Stimulated activated CD8-positive, alpha-beta memory T cell treated with anti-CD3 and anti-CD28 coated beads, Interleukin-4, amount 100 ng/mL, for 1 hour (primary cell): ENCODE measurements at places on chromosomes 4 and X.

GRCh38 chr4:73434311-73434710, 1.7 kb upstream of the AFP start:
- DNase-seq = no peak

DNA sequence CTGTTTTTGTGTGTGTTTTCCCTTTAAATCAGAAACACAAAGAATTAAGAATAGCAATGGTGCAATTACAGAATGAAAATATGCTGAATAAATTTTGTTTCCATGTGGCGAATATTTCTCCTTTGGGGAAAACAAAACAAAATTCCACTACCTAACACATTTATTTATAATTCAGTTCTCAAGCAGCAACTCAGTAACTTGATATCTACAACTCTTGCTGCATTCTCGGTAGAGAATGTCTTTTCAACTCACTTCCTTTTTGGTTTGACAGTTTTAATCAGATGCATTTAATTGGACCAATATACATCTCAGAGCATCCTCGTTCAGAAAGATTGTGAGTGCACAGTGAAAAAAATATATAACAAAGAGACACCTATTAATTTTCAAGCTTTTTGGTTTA, 30.8 kb downstream of the ZNF827 start:
- DNase-seq = no peak

DNA sequence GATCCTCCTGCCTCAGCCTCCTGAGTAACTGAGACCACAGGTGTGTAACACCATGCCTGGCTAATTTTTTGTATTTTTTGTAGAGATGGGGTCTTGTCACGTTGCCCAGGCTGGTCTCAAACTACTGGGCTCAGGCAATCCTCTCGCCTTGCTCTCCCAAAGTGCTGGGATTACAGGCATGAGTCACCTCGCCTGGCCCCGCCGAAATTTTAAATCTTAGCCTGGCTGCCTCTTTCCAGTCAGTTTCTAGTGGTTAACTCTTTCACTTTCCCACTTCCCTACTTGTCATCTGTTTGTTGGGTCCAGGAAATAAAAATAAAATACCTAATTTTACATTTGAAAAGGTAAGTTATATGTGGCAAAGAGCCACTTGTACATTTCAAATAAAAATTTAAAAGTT, 62.4 kb downstream of the TMEM165 start:
- DNase-seq = no peak

DNA sequence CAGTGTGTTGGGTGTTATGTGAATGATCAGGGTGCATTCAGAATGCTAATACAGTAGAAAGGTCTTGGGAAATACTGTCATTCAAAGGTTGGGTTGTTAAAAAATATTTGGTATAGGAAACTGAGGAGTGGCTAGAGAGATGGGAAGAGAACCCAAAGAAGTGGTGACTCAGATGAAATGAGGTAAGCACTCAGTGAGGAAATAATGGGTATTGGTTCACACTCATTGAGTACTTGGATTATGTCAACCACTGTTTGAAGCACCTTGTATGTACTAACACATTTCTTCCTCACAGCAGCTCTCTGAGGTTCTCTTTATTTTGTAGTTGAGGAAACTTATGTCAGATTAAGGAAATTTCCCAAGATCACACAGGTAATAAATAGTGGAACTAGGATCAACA, 40.8 kb upstream of the NUDT6 start:
- no peak for DNase-seq

- no peak for DNase-seq
Measured at GRCh38 chr4:156556336-156556735, 415.3 kb downstream of the PDGFC start.

DNA sequence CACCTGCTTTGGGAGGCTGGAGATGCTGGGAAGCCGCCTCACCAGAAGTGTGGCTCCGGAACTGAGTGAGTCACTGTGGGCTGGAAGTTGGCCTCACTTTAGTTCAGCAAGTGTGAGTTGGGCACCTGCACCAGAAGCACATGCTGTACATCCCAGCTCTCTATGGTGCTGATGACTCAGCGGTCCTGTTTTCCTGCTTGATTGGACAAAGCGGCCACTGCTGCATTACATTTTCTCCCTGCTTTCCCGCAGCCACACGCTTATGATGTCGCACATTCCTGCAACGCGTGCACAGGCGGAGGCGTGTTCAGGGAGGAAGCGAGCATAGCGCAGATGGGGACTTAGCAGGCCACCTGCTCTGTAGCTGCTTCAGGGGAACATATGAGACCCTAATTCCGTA, 26.7 kb upstream of the CLDN34 start:
- DNase-seq = no peak

DNA sequence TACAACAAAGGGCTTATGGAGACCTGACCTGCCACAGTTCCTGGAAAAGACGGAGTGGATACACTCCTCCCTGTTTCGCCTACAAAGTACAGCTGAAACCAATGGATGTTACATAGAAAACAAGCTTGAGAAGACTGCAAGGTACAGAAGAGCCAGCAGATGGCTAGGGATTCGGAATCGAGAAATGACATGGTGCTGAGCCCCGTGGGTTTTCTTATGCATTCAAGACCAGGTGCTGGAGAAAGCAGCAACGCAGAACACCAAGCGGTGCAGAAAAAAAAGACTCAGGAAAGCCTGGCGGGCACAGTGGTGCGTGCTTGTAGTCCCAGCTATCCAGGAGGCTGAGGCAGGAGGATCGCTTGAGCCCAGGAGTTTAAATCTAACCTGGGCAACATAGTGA, 13.8 kb downstream of the TIMM17B start:
- DNase-seq = no peak

GRCh38 chr4:110452546-110452945, 23.4 kb upstream of the ENPEP start:
- no peak for DNase-seq

- no peak for DNase-seq
Measured at GRCh38 chr4:6221851-6222760, 21.8 kb upstream of the JAKMIP1 start.

DNA sequence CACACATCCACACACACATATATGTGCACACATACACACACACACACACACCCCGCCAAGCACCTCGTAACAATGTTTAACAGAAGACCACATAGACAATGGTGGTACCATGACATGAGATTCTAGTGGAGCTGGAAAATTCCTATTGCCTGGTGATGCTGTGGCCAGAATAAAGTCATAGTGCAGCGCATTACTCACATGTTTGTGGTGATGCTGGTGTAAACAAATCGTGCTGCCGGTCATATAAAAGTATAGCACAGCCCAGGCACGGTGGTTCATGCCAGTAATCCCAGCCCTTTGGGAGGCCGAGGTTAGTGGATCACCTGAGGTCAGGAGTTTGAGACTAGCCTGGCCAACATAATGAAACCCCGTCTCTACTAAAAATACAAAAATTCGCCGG, 275.2 kb downstream of the TRIML1 start:
- no peak for DNase-seq

GRCh38 chr4:54553001-54553400, 104.8 kb upstream of the KIT start:
- DNase-seq = no peak

GRCh38 chr4:14539246-14539645, 463.0 kb upstream of the CPEB2 start:
- no peak for DNase-seq

DNA sequence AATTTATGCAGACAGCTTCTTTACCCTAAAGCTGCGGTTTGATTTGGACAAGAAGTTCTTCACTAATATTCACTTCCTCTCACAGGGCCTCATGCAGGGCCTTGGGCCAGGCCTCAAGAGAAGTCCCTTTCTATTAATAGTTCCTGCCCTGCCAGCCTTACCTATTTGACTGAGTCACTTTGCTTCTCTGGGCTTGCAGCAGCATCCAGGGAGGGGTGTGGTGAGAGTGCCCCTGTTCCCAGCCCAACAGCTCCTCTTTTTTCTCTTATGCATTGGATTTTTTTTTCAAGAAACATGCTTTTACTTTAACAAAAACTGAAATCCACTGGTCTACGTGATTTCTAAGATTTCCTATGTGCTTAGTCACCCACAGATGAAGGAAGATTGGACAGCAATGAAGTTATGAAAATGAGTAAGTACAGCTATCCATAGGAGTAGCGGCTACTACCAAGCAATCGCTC, 26.7 kb downstream of the FAM156B start:
- no peak for DNase-seq

GRCh38 chr4:58274553-58274952, 1164.4 kb upstream of the IGFBP7 start:
- DNase-seq = no peak

DNA sequence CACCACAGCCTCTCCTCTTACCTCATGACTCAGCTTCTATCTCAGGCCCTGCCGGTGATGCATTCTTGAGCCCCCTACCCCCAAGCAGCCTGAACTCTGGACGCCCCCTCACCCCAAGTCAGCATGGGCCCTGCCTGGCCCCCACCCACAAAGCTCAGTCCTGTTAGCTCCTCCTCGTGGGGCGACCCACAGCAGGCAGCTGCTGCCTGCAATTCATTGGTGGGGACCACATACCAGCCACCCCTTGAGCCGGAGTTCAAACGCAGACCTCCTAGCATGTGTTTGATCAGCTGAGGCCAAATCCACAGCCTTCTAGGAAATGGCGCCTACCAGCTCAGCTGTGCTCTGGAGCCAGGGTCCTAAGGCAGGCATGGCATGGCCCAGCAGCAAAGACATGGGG, 111.8 kb downstream of the EFNB1 start:
- no peak for DNase-seq

DNA sequence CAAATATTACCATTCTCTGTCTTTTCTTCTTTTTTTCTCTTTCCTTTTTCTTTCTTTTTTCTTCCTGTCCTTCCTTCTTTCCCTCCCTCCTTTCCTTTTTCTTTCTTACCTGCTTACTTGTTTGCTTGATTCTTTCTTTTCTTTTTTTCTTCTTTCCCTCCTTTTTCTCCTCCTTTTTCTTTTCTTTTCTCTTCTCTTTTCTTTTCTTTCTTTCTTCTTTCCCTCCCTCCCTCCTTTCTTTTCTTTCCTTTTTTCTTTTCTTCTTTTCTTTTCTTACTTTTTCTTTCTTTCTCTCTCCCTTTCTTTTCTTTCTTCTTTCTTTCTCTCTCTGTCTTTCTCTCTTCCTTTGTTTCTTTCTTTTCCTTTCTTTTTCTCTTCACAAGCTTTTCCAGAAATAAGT, 697.4 kb upstream of the ADGRL3 start:
- no peak for DNase-seq

- no peak for DNase-seq
Measured at GRCh38 chrX:50111742-50112141, 89.1 kb downstream of the AKAP4 start.

DNA sequence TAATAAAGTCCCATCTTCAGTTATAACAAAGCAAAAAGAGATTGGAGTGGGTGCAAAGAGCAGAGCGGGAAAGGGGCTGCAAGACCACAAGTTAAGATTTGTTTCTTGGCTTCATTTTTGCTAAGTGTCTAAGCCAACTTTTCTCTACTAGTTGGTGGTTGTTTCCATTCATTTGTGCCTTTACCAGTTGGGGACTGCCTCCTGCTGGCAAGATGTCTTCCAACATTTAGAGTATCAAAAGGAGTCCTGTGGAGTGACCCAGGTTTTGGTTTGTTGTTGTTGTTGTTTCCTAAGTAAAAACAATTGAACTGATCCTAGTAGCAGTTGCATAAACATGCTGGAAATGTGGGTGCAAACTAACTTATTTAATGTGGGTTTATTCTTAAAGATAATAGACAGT, 121.1 kb downstream of the SPATA18 start:
- no peak for DNase-seq

- no peak for DNase-seq
Measured at GRCh38 chrX:139201924-139202323, 328.6 kb upstream of the F9 start.

DNA sequence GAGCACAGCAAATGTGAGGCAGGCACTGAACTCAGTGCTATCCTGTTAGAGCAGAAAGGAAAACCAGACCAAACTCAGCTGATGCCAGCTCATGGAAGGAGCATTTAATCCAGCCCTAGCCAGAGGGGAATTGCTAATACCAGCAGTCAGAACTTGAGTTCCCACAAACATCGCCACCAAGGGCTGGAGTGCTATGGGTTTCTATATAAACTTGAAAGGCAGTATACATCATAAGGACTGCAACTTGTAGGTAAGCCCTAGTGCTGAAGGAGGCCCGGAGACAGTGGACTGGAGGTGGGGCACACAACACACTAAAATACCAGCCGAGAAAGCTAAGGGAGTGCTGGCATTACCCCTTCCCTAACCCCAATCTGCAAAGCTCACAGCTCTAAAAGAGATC, 440.2 kb downstream of the PRR32 start:
- no peak for DNase-seq

DNA sequence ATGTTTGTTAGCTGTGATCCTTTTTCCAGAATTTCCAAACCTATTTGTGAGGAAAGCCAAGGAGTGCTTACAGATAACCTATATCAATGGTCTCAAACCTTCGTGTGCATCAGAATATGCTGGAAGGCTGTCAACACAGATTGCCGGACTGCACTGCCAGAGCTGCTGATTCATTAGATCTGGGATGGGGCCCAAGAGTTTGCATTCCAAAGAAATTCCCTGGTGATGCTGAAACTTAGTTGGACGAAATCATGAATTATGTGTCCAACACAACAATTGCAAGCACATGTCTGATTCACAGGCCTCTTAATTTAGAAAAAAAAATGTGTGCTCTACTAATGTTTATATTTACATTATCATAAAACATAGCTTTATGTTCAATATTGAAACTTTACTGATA, 544.0 kb upstream of the AMOT start:
- DNase-seq = no peak

DNA sequence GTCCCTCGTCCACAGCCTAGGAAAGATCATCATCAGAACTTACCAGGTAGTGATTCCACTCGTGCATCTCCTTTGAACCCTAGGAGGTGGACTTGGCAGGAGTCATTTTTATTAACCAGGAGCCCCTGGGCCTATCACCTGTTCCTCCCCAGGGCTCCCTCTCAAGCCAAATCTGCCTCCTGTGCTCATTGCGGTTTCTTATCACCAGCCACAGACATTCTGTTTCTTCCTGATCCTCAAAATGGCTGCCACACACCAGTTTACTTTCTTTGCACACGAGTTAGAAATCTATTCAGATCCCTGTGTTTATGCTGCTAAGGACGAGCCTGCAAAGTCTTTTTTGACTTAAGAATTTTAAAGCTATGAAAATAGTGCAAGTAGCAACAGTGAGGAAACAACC, 354.5 kb upstream of the BOD1L1 start:
- DNase-seq = no peak

DNA sequence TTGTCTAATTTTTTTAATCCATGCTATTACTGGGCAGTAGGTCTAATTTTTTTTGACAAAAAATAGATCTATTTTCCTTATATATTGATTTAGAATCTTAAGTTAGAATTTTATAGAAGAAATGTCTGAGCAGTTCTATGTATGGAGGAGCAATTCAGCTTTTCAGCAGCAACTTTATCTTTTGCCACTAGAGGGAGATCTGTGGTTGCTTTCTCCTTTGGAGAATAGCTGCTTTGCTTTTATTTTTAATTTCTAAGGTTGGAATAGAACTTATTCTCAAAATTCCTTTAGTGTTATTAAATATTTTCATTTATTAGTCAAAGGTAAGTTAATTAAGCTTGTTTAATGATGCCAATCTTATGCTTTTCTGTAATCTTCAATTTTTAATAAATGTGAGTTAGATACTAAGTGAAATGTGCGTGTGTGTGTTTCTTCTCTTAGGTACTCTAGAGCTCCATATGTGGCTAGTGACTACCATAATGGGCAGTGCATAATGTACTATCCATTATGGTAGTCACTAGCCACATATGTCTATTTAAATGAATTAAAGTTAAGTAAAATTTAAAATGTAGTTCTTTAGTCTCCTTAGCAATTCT, 29.3 kb downstream of the FAM199X start:
- DNase-seq = no peak

- no peak for DNase-seq
Measured at GRCh38 chr4:184443318-184443717, 31.0 kb downstream of the IRF2 start.

GRCh38 chr4:38223306-38223705, 263.1 kb downstream of the PTTG2 start:
- no peak for DNase-seq
